CD4-positive, alpha-beta memory T cell (primary cell): ENCODE measurements at places on chromosomes 2 and 18.
A peak's percentile ranks its signal among the peaks of the same experiment; 100 is the strongest.

DNA sequence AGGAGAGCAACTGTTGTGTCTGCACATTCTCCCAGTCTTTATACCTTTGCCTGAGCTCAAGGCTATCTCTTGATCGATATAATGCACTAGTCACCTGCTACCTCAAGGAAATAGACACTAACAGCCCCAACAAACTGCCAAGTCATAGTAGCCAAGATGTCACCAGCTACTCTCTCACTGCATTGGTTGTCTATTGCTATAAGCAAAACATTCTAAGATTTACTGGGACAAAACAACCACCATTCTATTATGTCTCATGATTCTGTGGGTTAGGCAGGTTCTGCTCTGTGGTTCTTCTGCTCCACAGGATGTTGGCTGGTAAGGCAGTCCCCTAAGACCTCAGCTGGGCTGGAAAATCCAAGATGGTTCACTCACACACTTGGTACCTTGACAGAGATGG lies 28.5 kb upstream of the MLPH start:
- H3K4me1 ChIP-seq: no peaks in the 10 kb centered on the region
- no peak for DNase-seq
- no peak overlapping the region for H3K4me3 ChIP-seq
- no peak overlapping the region for H3K27ac ChIP-seq
- no peaks in the 10 kb centered on the region for H3K27me3 ChIP-seq
- no peaks in the 10 kb centered on the region for H3K36me3 ChIP-seq

- no peaks in the 10 kb centered on the region for H3K36me3 ChIP-seq
- H3K27ac ChIP-seq: no peak overlapping the region
- DNase-seq: no peak
- H3K4me3 ChIP-seq: no peak overlapping the region
Observed at GRCh38 chr2:173524256-173524955, 169.7 kb downstream of the CDCA7 start.

DNA sequence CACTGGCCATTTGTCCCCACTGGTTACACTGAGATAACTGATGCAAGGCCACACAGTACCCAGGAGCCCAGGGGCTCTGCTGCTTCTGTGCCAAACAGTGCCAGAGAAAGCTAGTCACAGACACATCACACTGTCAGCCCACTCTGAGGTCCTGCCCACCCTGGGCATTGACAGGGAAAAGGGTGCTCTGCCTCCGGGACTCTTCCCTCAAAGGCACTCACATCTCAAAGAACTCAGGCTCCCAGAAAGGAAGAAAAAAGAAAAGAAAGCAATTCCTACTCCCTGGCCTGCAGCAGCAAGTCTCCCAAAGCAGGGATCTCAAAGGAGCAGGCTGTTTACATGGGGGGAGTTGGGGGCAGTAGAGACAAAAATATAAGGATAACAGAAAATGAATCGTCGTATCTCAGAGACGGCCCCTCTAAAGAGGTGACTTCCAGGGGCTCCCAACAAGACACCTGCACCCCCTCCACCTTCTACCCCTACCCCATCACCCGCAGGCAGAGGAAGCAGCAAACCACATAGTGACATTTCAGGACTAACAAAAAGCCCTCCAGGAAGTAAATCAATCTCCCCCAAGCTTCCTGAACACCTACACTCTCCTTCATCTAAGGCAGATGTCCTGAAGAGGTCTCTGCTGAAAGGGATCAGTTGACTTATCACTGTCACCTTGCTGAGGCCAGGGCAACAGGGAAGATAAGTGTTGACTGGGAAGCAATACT lies 247.6 kb downstream of the TNS1 start:
- H3K27me3 ChIP-seq: no peaks in the 10 kb centered on the region
- no peak for DNase-seq
- H3K27ac ChIP-seq: no peak overlapping the region
- no peak overlapping the region for H3K4me3 ChIP-seq
- peaks cover 19% of the 10 kb centered on the region for H3K4me1 ChIP-seq

GRCh38 chr2:104501342-104501741 lies 352.6 kb upstream of the POU3F3 start:
- H3K36me3 ChIP-seq: no peaks in the 10 kb centered on the region
- H3K27me3 ChIP-seq: no peaks in the 10 kb centered on the region
- H3K4me1 ChIP-seq: no peaks in the 10 kb centered on the region
- no peak for DNase-seq
- no peak overlapping the region for H3K4me3 ChIP-seq

GRCh38 chr2:129763966-129764365 lies 215.5 kb upstream of the RAB6C start:
- H3K27ac ChIP-seq: no peak overlapping the region
- H3K27me3 ChIP-seq: no peaks in the 10 kb centered on the region
- DNase-seq: no peak

DNA sequence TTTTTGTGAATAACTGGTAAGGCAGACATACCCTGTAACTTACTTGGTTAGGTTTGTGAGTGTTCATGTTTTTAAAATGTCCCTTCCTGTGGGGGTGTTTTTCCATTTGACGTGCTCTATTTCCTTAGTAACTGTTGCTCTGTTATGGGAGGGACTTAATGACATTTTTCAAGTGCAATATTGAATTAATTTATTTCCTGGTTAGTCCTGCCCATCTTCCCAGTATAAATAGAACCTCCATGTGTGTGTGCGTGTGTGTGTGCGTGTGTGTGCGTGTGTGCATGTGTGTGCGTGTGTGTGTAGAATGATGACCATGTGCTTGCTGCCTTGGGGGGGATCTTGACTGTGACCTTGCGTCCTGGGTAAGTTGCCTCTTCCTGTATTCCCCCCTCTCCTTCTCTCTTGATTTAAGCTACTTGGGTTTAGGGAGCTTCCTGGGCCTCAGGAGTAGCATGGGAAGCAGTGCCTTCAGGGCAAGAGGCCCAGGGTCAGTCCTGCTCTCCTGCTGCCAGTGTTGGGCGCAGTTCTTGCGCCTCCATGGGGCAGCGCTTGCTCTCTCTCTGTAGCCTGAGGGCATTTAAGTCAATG lies 163.9 kb downstream of the LDLRAD4 start:
- peak; percentile 85 for DNase-seq
- peak overlapping the region; percentile 89 for H3K27ac ChIP-seq
- H3K36me3 ChIP-seq: no peaks in the 10 kb centered on the region

DNA sequence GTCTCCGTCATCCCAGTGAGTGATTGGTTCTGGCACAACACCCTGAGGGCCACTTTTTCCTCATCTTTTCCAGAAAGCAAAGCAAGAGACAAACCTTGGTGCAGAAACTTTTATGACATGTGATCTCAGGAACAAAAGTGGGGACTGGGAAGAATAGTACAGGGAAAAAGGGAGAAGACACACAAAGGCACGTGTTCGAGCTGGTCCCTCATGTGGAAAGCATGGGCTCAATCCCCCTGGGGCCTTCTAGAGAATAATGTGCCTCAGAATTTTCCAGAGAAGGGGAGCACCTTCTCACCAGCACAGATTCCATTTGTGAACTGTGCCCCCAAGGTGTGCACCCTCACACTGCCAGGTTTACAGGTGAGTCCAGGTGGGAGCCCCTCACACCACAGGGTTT lies 312.6 kb downstream of the FBXO15 start:
- no peak overlapping the region for H3K4me3 ChIP-seq
- no peak overlapping the region for H3K27ac ChIP-seq
- DNase-seq: no peak

DNA sequence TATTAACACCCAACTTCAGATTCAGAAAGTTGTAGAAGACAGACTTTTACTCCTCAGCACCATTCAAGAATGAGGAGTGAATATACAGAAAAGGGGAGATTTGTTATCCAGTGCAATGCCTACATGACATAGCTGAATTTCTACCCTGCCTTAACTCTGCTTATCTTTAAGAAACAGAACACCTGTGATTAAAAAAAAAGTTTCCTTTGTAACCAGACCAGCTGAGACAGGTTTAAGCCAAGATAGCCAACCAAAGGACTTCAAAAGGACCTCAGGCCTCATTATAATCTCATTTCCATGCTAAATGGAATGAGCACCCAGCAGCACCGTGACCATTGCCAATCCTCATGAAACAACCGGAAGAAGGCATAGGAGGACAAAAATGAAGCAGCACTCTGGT lies 122.9 kb downstream of the CCDC178 start:
- no peak overlapping the region for H3K27ac ChIP-seq
- no peak for DNase-seq
- no peak overlapping the region for H3K4me3 ChIP-seq

- H3K27ac ChIP-seq: no peak overlapping the region
- H3K36me3 ChIP-seq: no peaks in the 10 kb centered on the region
- H3K4me1 ChIP-seq: peaks cover 72% of the 10 kb centered on the region
- H3K4me3 ChIP-seq: no peak overlapping the region
- no peak for DNase-seq
Observed at GRCh38 chr2:55010915-55011314, 39.3 kb downstream of the RTN4 start.

DNA sequence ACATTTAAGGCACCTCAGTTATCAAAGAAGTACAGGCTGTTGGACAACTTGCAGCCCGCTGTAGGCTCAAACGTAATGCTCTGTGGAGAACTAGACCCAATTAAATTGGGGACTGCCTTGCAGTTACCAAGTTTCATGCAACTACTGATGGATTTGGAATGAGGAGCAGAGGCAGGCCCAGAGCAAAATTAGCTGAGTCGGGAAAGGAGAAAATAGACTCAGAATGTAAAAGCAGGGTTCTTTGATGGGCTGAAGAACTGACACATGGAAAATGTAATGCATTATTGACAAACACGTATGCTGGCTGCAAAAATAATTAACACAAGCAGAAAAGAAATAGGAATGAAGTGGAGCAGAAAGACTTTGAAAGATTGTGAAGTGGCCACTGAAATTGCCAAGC lies 432.7 kb upstream of the HNRNPA3 start:
- no peak overlapping the region for H3K4me3 ChIP-seq
- H3K27ac ChIP-seq: no peak overlapping the region
- H3K27me3 ChIP-seq: no peaks in the 10 kb centered on the region
- peaks cover 5% of the 10 kb centered on the region for H3K4me1 ChIP-seq
- no peaks in the 10 kb centered on the region for H3K36me3 ChIP-seq

- no peaks in the 10 kb centered on the region for H3K27me3 ChIP-seq
- no peak for DNase-seq
- no peak overlapping the region for H3K27ac ChIP-seq
- no peaks in the 10 kb centered on the region for H3K4me1 ChIP-seq
- no peaks in the 10 kb centered on the region for H3K36me3 ChIP-seq
Observed at GRCh38 chr18:58225101-58225500, 181.1 kb downstream of the NEDD4L start.

DNA sequence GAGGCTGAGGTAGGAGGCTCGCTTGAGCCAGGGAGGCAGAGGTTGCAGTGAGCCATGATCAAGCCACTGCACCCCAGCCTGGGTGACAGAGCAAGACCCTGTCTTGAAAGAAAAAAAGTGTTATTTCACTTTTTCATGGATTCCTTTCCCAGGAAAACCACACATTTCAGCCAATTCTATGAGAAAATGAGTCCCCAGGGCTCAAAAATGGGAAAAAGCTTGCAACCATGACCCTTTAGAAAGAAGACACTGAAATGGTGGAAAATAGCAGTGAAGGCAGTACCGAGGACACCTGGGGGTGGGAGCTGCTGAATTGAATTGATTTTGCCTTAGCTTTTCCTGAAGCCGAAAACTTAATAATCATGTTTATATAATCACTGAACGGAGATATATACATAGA lies 284.2 kb upstream of the HDAC4 start:
- H3K36me3 ChIP-seq: no peaks in the 10 kb centered on the region
- no peak overlapping the region for H3K27ac ChIP-seq

DNA sequence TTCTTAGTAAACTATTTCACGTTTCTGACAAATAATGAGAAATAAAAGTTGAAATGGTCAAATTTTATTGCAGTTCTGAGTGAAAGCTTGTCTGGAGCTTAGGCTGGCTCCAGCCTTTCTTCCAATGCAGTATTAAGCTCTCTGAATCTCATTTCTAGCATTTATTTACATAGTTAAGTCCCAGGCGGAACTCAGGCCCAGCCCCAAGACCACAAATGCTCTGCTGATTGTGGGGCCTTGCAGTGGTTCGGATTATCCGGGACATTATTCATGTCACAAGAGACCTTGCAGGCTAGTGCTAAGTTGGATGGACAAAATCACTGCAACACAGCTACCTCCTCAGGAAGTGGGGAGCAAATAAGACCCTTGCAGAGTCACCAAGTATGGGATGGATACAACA lies 2009.3 kb upstream of the CELF4 start:
- H3K4me3 ChIP-seq: no peak overlapping the region
- H3K36me3 ChIP-seq: no peaks in the 10 kb centered on the region
- no peak overlapping the region for H3K27ac ChIP-seq
- no peaks in the 10 kb centered on the region for H3K4me1 ChIP-seq

GRCh38 chr18:35949090-35949489 lies 23.4 kb upstream of the RMP24 start:
- no peaks in the 10 kb centered on the region for H3K27me3 ChIP-seq
- peaks cover 7% of the 10 kb centered on the region for H3K4me1 ChIP-seq
- no peak for DNase-seq
- no peaks in the 10 kb centered on the region for H3K36me3 ChIP-seq

DNA sequence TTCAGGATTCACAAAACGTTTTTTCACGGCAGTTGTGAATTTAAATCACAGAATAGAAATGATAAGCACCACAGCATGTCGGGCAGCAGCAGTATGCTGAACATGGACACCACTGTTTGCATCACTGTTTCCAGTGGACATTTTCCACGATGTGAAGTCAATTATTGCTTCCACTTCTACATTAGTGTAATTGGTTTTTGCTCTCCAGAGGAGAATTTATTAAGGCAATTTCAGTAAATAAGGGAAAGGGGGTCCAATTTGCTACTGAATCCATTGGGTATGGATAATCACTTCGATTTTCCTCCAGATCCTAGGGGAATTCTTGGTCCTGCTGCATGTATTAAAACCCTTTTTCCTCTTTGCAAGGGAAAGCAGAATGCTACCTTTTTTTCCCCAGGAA lies 30.2 kb upstream of the VWC2L start:
- H3K4me3 ChIP-seq: no peak overlapping the region
- H3K4me1 ChIP-seq: no peaks in the 10 kb centered on the region

DNA sequence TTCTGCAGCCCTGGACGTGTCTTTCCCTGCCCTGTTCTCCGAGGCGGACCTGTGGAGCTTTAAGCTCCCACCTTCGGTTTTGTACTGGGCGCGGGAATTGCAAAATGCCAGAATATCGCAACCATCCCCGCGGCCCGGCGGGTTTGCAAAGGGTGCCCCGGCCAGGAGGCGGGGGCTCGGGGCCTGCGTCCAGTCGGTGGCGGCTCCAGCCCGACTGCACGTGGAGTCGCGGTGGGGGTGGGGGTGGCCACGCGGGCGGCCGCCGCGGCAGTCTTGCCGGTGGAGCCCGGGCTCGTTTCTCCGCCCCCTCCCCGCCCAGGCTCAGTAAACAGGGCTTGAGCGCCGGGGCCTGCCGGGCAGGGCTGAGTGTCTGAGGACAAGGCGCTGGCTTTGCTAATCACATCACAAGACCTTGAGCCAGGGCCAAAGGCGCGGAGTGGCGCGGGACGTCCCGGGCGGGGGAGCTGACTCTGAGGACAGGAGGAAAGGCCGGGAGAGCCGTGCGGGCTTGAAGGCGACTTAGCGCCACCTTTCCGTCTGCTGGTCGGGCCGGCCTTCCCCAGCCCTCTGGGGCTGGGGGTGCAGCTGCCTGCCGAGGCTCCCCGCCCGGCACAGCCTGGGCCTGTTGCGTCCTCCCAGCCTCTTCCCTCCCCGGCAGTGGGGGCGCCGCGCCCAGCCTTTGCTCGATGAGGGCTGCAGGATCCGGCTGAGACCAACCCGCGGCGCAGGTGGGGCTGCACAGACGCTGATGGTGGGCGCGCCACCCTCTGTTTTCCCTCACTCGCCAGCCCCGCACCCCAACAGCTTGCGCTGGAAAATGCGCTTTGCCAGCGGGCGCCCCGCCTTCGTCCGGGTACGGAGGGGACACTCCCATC lies 786 bp upstream of the ZFP36L2 start:
- peaks cover 34% of the 10 kb centered on the region for H3K36me3 ChIP-seq
- H3K4me1 ChIP-seq: peaks cover 26% of the 10 kb centered on the region
- DNase-seq: peak; percentile 64
- peak overlapping the region; percentile 67 for H3K4me3 ChIP-seq
